NCI-H524 (cell line): ENCODE measurements at places on chromosomes 5 and 9.
A peak's percentile ranks its signal among the peaks of the same experiment; 100 is the strongest.

- DNase-seq = no peak
Observed at GRCh38 chr9:117733465-117733864, 29.3 kb downstream of the TLR4 start.

GRCh38 chr5:94240596-94240992, 377.8 kb downstream of the KIAA0825 start:
- peak; percentile 41 for DNase-seq

DNA sequence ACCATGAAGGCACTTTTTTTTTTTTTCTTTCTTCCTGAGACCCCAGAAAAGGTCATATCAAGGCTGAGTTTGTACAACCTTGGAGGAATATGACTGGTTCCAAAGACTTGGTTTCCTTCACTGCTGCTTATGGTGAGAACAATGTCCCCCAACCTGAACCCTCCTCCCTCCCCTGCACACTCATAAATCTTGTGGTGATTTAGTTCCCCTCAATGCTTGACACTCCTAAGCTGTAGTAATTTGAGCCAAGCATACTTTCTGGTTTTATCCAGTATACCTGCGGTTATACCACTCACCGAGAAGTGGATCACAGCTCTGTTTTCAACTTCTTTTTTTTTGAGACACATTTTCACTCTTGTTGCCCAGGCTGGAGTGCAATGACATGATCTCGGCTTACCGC, 149.9 kb upstream of the KLF4 start:
- DNase-seq = peak; percentile 77

DNA sequence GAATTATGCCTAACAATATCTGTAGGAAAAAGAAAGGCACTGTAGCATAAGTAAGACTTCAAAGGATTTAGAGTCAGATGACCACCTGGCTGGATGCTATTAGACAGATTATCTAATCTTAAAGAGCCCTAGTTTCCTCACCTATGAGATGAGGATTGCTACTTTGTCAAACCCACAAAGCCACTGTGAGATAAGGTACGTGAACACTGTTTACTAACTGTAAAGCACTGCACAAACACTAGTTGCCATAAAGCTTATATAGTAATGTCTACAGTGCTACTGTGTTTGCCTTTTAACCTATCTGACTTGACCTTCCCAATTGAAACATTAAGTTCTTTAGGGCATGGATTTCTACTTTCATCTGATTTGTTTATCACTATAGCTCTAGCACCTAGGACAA, 10.3 kb downstream of the TRMO start:
- no peak for DNase-seq

DNA sequence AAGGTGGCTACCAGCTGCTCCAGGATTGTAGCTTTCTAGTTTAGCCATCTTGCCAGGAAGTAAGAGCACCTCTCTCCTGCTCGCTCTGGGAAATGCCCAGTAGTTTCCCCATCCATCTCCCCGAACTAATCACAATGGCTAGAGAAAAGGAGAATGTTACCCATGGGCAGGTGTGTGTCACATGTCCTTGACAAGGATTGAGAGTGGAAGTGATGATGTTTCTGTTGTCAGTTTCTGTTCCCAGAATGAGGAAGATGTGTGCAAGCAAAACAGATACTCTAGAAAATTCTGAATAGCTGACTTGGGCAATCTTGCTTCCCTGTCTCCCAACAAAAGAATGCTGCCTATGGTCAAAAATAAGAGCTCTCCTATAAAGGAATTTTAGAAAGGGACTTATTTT, 429.5 kb downstream of the EBF1 start:
- DNase-seq = no peak

GRCh38 chr5:10421896-10422691, 19.6 kb upstream of the ROPN1L start:
- DNase-seq = no peak

DNA sequence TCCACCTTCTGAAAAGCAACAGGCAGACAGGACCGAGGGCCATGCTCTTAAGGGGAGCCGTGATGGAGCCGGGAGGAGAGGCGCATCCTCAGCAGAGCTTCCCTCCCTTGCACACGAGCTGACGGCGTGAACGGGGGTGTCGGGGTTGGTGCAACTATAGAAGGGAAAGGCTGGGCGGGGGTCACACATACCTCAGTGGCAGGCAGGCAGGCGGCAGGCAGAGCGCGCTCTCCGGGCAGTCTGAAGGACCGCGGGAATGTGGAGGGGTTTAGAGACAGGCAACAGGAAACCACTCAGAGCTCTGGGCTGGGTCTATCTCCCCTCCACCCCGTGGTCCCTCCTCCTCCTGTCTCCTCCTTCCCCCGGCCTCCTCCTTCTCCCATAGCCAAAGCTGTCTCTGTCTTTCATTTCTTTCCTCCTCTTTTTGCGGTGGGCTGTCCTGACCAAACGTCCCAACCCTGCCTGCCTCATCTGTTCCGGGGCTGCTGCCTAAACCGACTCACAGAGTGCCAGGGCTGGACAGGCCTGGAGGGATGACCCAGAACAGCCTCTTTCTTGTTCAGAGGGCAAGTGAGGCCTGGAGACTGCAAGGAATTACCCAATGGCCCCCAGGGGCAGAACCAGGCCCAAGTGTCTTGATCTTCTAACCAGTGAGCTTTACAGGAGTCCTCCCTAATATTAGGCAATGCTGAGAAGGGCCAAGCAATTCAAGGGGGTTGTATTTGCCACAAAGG, at the start of gene SPARC:
Gene SPARC, minus strand, starts transcription at position 242 of the 734 bp plus-strand sequence. CDS start 10,727 bp downstream, outside the sequence.
- peak; percentile 63 for DNase-seq

DNA sequence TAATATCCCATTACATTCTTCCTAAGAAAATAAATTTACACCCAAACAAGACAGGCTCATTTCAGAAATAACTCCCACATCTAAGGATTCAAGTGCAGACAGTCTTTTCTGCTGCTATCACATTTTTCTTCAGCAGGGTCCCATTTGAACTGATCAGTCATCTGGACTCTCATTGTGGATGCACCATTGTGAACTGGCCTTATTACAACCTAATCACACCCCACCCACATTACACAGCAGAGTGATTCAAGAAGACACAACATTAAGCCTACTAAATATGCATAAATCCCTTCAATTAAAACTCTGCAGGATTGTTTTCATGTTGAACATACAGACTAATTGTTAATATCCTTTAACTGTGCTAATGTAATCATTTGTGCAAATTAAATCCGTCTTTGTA, 146.2 kb downstream of the CDH12 start:
- no peak for DNase-seq

GRCh38 chr5:56516035-56516434, 282.9 kb upstream of the ANKRD55 start:
- no peak for DNase-seq
